ENCODE measurements at places on chromosomes 16 and 17. TPM values are rescaled to one million over a fixed set of nuclear protein-coding genes. Genes with fewer than 3 reads are reported as not detected.

CFAP97D1 gene
- total RNA-seq, result not detected

NACA2 gene
- total RNA-seq, result not detected

MPHOSPH6 gene
- total RNA-seq, result 15.2 TPM

NCOR1 gene
- 93.6 TPM for total RNA-seq

SLC47A1 gene
- total RNA-seq, result 25.8 TPM

MGAT5B gene
- 1.1 TPM for total RNA-seq

CLDN9 gene
- 0.24 TPM for total RNA-seq

GPRC5B gene
- total RNA-seq, result 46.9 TPM

WSB1 gene
- total RNA-seq, result 172 TPM

ZFP3 gene
- total RNA-seq, result 5.8 TPM

GRCh38 chr16:914440-914839 is 56.3 kb downstream of the LMF1 start:
- H3K4me3 ChIP-seq, result no peak overlapping the region
- DNase-seq, result no peak
- H3K27me3 ChIP-seq, result no peaks in the 10 kb centered on the region
- H3K36me3 ChIP-seq, result no peaks in the 10 kb centered on the region

GRCh38 chr17:81735264-81736102 is 23.4 kb downstream of the SLC25A10 start:
- H3K36me3 ChIP-seq, result no peaks in the 10 kb centered on the region
- no peaks in the 10 kb centered on the region for H3K4me1 ChIP-seq
- H3K4me3 ChIP-seq, result no peak overlapping the region
- H3K27ac ChIP-seq, result no peak overlapping the region

DNA sequence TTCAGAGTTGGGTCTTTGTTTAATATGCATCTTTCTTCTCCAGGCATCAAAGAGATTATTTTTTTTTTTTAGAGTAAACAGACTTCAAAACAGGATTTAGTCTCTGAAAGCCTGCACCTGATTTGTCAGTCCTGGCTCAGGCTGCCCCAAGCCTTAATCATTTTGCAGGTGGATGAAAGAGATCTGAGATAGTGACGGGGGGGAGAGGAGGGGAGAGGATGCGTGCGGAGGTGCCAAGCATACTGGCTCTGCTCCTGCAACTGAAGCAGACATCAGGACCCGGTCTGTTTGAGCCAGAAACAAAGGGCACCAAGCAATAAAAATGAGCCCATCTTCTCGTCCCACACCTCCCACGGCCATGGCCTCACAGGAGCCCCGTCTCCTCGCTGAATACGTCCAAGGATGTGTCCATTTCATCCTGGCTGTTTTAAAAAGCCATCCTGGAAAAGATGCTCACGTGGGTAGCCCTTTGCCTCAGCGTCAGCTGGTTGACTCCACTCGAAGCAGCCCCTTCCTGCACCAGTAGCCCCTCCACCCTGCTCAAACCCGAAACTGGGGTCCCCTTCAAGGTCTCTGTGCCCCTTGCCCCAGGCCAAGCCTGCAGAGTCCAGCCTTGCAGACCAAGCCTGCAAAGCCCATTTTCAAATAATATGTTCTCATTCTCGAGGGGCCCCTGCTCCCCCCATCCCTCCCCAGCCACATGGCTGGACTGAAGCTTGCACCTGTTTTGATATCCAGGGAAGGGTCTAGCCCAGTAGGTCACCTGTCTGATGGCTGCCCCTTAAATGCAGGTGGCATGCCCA is 84.8 kb upstream of the TNRC6C start:
- no peaks in the 10 kb centered on the region for H3K4me1 ChIP-seq
- no peak overlapping the region for H3K4me3 ChIP-seq
- no peaks in the 10 kb centered on the region for H3K27me3 ChIP-seq

DNA sequence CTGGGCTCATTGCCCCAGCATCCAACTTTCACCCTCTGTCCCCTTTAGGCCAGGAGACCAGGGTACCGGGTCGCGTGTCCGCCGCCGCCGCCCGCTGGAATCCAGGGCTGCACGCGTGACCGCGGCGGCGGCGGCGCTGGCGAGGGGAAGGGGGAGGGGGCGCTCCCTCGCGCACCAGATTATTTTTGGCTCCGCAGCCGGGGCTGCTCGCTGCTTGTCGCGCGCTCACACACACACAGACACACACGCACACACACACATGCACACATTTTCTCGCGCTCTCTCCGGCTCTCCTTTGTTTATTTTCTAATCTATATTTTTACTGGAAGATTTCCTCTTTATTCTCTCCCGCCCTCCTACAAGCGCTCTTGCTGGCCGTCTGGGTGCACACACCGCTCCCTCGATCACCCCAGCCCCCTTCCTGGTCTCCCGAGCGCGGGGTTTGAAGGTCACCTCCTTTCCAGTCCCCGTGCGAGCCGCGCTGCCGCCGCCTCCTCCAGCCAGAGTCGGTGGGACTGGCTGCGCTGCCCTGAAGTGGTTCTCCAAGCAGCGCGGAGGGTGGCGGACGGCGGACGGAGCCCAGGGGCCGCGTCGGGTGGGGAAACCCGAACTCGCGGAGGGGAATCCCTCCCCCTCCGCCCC is 921.4 kb upstream of the EEF2KMT start:
- H3K36me3 ChIP-seq, result no peaks in the 10 kb centered on the region
- no peaks in the 10 kb centered on the region for H3K27me3 ChIP-seq
- H3K4me3 ChIP-seq, result no peak overlapping the region
- no peaks in the 10 kb centered on the region for H3K4me1 ChIP-seq
- DNase-seq, result no peak

DNA sequence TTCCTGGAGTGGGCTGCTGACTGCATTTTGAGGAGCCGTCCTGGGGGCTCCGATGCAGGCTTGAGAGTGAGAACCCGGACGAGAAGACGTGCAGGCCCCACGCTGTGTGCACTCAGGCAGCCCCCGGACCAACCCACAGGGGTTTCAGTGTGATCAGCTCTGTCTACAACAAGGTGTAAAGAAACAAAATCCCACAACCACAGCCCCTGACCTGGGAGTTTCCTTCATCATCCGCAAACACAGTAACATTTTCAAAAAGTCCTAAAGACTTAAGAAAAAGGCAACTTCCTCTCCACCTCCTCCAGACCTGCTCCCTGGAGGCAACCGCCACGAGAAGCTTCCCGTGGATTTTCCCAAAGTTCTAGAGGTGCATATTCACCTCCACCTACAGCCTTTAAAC is 15.4 kb upstream of the MEAK7 start:
- H3K27me3 ChIP-seq, result no peaks in the 10 kb centered on the region
- no peak for DNase-seq
- H3K4me3 ChIP-seq, result no peak overlapping the region
- no peaks in the 10 kb centered on the region for H3K4me1 ChIP-seq

GRCh38 chr16:81448154-81449131 is 3.8 kb downstream of the CMIP start:
- H3K27ac ChIP-seq, result no peak overlapping the region
- H3K27me3 ChIP-seq, result no peaks in the 10 kb centered on the region
- H3K36me3 ChIP-seq, result no peaks in the 10 kb centered on the region
- no peak overlapping the region for H3K4me3 ChIP-seq

GRCh38 chr17:50426814-50427787 is 1.1 kb downstream of the ACSF2 start:
- H3K27me3 ChIP-seq, result no peaks in the 10 kb centered on the region
- DNase-seq, result peak; percentile 26
- H3K4me1 ChIP-seq, result peaks cover 21% of the 10 kb centered on the region
- no peaks in the 10 kb centered on the region for H3K36me3 ChIP-seq
- H3K4me3 ChIP-seq, result peak overlapping the region; percentile 56

DNA sequence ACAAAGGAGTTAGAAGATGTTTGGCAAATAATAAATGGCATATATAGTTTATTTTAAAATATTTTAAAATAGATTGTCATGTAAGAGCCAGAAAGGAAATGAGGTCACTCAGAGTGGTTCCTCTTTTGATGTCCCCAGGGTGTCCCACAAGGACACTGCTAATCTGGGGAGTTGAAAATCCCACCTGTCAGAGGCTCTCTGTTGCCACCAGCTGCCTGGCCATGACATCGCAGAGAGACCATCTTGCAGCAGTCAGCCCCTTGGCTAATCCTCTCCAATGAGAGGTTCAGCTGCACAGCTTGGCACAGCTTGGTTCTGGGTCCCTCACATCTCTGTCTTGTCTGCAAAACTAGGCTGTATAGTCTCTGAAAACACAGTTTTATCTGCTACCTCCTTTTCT is 11.0 kb upstream of the RBFOX1 start:
- H3K36me3 ChIP-seq, result no peaks in the 10 kb centered on the region
- no peak overlapping the region for H3K27ac ChIP-seq
- no peak overlapping the region for H3K4me3 ChIP-seq
- H3K27me3 ChIP-seq, result no peaks in the 10 kb centered on the region
- DNase-seq, result no peak

GRCh38 chr16:89917773-89918452 is 749 bp upstream of the MC1R start:
- peak; percentile 78 for DNase-seq
- no peaks in the 10 kb centered on the region for H3K27me3 ChIP-seq
- peaks cover 8% of the 10 kb centered on the region for H3K4me1 ChIP-seq
- peak overlapping the region; percentile 19 for H3K4me3 ChIP-seq

GRCh38 chr16:21689107-21689506 is 25.3 kb downstream of the OTOA start:
- no peaks in the 10 kb centered on the region for H3K27me3 ChIP-seq
- H3K27ac ChIP-seq, result no peak overlapping the region
- H3K4me1 ChIP-seq, result no peaks in the 10 kb centered on the region
- no peak for DNase-seq
- H3K36me3 ChIP-seq, result no peaks in the 10 kb centered on the region
- H3K4me3 ChIP-seq, result no peak overlapping the region

- H3K27ac ChIP-seq, result no peak overlapping the region
- H3K36me3 ChIP-seq, result no peaks in the 10 kb centered on the region
- peak; percentile 38 for DNase-seq
These were observed 72.8 kb downstream of the MMD start for GRCh38 chr17:55348749-55349354.

DNA sequence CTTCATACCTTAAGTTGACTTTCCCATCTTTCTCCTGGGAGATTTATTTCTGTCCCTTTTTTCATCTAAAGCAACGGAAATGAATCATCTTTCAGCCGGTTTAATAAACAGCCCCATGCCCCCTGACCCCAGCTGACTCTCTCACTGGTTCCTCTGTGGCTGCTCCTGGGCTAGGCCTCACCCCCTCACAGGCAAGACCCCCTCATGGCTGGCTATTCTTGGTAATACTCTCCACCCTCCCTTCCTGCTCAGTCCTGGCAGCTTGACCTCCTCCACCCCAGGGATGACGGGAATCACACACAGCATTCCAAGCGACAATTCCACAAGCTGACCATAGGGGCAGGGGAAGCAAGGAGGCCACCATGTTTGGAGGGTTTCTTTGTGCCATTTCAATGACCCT is 1.5 kb upstream of the ADAP2 start:
- no peaks in the 10 kb centered on the region for H3K27me3 ChIP-seq
- no peak overlapping the region for H3K27ac ChIP-seq
- H3K4me3 ChIP-seq, result no peak overlapping the region
- no peaks in the 10 kb centered on the region for H3K36me3 ChIP-seq
- peaks cover 8% of the 10 kb centered on the region for H3K4me1 ChIP-seq

DNA sequence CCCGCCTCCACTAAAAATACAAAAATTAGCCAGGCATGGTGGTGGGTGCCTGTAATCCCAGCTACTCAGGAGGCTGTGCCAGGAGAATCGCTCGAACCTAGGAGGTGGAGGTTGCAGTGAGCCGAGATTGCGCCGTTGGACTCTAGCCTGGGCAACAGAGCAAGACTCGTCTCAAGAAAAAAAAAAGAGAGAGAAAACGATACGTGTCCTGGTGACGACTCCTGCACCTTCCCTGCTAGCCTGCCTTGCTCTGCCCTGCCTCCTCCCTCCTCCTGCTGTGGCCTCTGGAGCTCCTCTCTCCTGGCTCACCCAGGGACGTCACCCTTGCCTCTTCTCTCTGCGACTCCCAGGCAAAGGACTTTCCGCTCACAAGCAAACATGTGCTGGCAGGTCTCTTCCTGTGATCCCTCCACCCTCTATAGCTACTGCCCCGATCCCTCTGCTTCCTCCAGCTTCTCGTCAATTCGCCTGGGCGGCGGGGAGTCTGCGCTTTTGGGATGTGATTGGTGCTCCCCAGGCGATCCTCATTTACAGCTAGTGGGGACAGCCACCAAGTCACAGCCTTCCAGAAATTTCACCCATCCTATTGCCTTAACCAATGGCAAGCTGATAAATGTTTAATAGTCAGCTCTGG is 25.5 kb upstream of the CBX4 start:
- no peaks in the 10 kb centered on the region for H3K4me1 ChIP-seq
- no peaks in the 10 kb centered on the region for H3K36me3 ChIP-seq
- H3K27ac ChIP-seq, result no peak overlapping the region
- H3K4me3 ChIP-seq, result no peak overlapping the region

DNA sequence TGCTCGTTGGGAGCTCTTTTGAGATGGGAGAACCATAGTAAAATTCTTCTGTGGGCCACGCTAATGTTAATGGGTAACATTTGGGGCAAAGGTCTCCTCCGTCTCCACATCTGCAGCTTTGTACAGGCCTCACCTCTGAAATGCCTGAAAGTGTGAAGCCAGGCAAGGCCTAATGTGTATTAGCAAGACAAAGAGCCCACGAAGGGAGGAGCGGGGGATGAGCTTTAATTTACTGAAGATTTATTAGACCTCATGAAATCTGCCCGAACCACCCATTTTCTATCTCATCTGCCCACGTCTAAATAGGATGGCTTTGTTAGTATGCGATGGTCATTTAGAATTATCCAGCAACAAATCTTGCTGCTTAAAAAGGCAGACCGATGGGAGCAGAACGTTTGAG is 408.9 kb downstream of the PMP22 start:
- no peaks in the 10 kb centered on the region for H3K36me3 ChIP-seq
- H3K27me3 ChIP-seq, result no peaks in the 10 kb centered on the region
- no peak for DNase-seq
- no peak overlapping the region for H3K4me3 ChIP-seq

DNA sequence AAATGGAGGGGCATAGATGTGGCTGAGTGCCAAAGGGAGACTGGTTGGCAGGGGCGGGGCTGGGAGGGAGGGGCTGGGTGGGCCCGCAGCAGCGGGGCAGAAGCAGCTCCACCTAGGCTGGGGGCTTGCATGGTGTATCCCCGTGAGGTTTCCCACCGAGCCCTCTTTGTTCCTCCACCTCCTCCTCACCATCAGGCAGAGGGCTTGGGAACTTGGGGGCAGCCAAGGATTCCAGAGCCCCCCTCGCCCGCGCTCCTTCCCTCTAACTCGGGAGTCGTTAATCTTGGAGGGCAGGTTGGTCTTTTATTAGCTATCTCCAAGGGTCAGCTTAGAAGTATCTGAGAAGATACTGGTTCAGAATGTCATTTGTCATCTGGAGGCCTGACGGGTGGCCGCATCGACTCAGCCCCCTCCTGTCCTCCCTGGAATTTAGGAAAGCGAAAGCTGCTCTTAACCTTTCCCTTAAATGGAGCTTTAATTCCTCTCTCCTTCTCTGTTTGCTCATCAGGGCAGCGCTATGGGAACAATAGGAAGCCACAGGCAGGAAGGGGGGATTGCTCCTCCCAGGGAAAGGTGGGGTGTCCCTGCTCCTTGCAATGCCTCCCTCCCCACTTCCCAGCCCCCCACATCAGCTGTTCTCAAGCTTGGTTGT is 274.3 kb upstream of the XYLT1 start:
- H3K4me1 ChIP-seq, result no peaks in the 10 kb centered on the region
- H3K27ac ChIP-seq, result no peak overlapping the region
- no peaks in the 10 kb centered on the region for H3K36me3 ChIP-seq
- no peak for DNase-seq
